ENCODE measurements at places on chromosomes 6 and 20.

GRCh38 chr6:41644297-41644879 lies 6.1 kb downstream of the MDFI start:
- DNase-seq = no peak

GRCh38 chr20:13684566-13685222 lies 46.0 kb upstream of the TASP1 start:
- DNase-seq = no peak

- no peak for DNase-seq
Measured at GRCh38 chr6:130515306-130515705, 149.5 kb downstream of the TMEM200A start.

DNA sequence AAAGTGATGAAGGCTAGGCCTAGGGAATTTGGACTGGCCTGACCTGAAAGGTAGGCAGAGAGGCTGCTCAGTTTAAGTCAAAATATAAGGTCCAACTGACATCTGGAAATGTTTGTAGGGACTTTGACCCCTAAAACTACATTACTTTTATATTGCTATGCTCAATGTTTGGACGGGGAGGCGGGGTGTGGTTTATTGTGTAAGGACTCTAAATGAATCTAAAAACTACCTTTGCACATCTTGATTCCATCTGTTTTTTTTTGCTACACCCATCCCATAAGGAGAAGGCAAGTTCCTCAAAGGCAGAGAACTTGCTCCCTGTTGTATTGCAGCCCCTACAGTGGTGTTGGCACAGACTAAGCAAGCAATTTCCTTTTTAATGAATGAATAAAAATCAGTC lies 227.1 kb downstream of the HACE1 start:
- no peak for DNase-seq

- no peak for DNase-seq
Measured at GRCh38 chr6:134719286-134719685, 230.6 kb downstream of the ALDH8A1 start.

GRCh38 chr20:1987826-1988225 lies 6.0 kb downstream of the PDYN start:
- no peak for DNase-seq

GRCh38 chr6:114989279-114989964 lies 646.6 kb upstream of the HS3ST5 start:
- no peak for DNase-seq

DNA sequence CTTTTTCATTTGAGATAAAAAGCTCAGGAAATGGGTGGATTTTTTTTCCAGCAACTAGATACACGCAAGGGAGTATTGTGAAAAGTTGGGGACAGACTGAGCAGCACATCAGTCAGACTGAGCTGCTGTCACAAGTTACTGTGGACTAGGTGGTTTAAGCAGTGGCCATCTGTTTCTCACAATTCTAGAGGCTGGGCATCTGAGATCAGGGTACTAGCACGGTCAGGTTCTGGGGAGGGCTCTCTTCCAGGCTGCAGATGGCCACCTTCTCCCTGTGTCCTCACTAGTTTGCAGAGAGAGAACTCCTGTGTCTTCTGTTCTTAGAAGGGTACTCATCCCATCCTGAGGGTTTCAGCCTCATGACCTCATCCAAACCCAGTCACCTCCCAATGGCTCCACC lies 178.3 kb downstream of the SYNDIG1 start:
- no peak for DNase-seq

Measured in nucleus accumbens (tissue), 56 donors.